Amniotic stem cell (primary cell): ENCODE measurements at places on chromosomes 12 and 14.

- no peak for DNase-seq
Observed at GRCh38 chr12:85765453-85765869, 70.7 kb downstream of the RASSF9 start.

DNA sequence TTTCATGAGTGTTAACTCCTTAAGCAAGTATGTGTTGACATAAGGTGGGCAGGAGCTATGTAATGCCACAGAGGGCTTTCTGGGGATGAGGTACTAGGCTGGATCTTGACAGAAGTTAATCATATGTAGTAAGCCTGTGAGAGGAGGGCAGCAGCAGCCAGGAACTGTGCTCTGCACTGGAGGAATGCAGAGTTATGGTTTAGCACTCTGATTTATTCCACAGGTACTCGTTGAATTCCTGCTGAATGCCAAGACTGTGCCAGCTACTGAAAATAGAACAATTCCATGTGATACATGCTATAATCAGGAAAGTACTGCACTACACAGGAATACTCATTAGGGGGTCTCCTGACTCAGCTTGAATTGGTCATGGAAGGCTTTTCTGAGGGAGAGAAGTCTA is 58.7 kb downstream of the SUSD6 start:
- no peak for DNase-seq

DNA sequence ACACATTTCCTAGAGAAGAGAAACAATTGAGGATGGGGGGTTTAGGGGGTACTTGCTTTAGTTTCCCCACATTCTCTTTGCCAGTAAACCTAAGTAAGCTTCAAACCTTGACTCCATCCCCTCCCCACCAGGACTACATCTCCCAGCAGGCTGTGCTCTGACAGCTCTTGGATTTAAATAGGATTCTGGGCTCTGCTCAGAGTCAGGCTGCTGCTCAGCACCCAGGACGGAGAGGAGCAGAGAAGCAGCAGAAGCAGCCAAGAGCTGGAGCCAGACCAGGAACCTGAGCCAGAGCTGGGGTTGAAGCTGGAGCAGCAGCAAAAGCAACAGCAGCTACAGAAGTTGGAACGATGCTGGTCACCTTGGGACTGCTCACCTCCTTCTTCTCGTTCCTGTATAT is 20.6 kb downstream of the RDH12 start:
- no peak for DNase-seq

GRCh38 chr14:84783511-84783910 is 746.4 kb upstream of the FLRT2 start:
- no peak for DNase-seq

DNA sequence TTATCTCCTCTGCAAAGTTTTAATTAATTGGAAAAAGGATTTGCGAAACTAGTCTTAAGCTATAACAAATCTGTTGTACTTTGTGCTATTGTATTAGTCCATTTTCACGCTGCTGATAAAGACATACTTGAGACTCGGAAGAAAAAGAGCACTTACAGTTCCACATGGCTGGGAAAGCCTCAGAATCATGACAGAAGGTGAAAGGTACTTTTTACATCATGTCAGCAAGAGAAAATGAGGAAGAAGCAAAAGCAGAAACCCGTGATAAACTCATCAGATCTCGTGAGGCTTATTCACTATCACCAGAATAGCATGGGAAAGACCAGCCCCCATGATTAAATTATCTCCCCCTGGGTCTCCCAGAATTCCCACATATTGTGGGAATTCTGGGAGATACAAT is 118.1 kb upstream of the PRKD1 start:
- no peak for DNase-seq
